Right hindlimb (tissue), 1 donor: ENCODE measurements at places on chromosomes 7 and 10.

GRCh38 chr10:67608001-67608400 lies 88.0 kb downstream of the CTNNA3 start:
- no peak for DNase-seq

DNA sequence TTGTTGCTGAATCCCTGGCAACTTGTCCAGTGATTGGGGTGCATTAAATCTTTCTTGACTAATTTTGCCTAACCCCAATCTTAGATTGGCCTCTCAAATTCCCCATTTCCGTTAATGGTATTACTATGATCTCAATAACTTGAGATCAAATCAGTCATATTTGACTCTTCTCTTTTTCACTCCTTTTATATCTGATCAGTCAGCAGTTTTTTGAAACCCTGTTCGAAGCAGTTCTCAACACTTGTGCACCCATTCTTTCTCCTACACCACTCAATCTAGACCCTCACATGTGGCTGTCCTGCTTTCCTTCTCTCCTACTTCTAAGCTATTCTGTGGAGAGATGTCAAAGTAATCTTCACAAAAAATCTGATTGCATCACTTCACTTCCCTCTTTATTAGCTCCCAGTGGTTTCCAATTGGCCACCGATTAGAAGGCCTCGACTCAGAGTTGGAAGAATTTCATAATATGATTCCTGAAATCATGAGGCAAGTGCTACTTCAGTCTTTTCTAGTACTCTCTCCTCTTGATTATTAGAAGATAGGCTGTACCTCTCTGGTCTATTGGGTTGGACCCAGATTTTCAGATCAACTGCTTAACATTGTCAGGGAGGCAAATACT lies 128.9 kb downstream of the ZNF365 start:
- DNase-seq = no peak

DNA sequence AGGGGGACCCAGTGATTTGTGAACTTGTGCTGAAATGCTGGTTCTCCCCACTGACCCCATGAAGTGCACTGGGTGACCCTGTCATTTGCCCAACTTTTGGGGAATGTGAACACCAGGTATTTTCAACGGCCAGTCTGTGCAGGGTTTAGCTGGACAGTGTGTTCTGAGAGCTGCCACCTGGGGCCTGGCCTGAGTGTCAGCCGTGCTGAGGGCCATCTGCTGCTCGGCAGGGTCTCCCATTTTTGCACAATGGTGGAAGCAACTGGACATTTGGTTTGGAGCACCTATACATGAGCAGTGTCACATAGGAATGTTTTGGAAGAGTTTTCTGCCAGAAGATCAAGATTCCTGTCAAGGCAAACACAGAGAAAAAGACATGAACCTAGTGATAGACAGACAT lies 5.2 kb downstream of the CHN2 start:
- no peak for DNase-seq

DNA sequence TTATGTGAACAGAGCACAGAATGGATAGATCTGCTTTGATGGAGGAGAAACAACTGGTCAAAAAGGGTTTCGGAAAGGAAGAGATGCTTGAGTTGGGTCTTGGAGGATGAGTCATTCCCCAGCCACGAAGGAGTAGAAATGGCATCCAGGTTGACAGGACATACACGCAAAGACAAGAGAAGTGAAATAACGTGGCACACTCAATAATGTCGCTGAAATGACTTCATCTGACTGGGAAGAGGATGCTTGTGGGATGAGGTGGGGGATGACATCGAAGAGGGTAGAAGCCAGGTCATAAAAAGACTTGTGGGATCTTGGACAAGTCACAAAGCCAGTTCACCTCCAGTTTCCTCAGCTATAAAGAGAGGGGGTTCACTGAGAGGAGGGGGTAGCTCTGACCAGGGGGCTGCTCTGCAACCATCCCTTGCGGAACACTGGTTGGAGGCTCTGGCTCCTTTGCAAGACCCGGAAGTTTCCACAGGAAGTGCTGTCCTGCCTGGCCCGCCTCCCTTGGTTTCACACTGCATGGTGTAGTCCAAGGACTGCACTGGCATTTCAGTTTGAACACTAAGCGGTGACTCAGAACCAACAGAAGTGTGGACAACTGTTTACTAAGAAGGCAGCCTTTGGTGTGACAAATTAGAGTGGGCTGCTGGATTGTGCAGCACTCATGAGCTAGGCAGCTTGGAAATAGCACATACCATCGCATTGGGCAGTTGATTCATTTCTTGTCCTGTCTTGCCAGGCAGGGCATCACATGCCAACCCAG lies 189.9 kb upstream of the ADO start:
- DNase-seq = no peak
